ENCODE measurements at places on chromosomes 5 and 9. TPM values are rescaled to one million over a fixed set of nuclear protein-coding genes. Genes with fewer than 3 reads are reported as not detected.

- no peak for DNase-seq
These were observed 196.4 kb downstream of the NR3C1 start for GRCh38 chr5:143207058-143207457.

GRCh38 chr5:73998489-73998888 lies 372.5 kb downstream of the ARHGEF28 start:
- no peak for DNase-seq

- no peak for DNase-seq
These were observed 38.3 kb downstream of the SLC1A3 start for GRCh38 chr5:36644727-36645126.

- DNase-seq, result no peak
These were observed 316.1 kb downstream of the DMRT2 start for GRCh38 chr9:1366276-1366675.

DNA sequence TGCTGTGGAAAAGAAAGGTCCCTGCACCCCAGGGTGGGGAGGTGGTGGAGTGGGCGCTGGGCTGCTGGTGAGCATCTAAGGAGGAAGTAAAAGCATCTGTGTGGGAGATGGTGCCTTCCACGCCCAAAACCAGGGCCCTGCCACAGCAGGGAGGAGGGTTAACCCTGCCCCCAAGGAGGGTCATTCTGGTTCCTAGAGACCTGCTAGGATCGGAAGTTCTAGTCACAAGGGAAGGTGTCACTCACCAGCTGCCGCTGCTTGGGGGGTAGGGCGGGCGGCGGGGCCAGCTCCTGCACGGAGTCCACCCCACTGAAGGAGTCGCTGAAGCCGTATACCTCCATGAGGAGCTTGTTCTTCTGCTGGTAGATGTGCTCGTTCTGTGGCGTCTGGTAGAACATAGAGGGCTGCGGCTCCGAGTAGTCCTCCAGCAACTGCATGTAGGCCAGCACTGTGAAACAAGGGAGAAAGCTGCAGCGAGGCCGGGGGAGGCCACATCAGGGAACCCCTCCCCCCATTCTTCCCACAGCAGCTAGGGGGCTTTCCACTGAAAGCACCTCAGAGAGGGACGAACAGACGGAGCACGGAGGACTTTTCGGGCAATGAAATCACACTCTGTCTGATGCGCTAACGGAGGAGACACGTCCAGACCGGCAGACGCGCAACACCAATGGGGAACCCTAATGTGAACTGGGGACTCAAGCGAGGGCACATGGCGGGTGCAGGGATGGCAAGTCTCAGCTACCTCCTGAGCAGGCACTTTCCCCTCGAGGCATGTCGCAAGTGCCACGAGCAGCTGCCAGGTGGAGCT lies 76.4 kb downstream of the PRRT1B start:
- DNase-seq, result no peak

Gene EIF4EBP3
- 2.8 TPM for polyA plus RNA-seq

- no peak for DNase-seq
These were observed 3.3 kb upstream of the DCTN3 start for GRCh38 chr9:34623374-34624235.

GRCh38 chr5:178207183-178207916 lies 3.0 kb downstream of the HNRNPAB start:
- no peak for DNase-seq

DNA sequence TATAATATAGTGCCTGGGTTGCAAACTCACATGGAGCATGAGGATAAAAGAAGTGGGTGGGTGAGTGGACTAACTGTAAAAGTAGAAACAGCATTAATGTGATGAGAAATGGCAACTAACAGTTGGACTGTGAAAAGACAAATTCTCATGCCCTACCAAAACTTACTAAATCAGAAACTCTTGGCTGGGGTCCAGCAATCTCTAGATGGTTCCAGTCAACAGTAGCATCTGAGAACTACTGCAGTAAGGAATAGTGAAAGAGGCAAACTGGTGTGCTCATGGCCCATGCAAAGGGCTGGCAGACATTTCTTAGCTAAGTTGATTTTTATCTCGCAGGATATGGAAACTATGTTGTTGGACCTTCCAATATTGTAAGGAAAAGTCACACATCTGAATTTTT lies 150.3 kb downstream of the PIK3R1 start:
- DNase-seq, result no peak

DNA sequence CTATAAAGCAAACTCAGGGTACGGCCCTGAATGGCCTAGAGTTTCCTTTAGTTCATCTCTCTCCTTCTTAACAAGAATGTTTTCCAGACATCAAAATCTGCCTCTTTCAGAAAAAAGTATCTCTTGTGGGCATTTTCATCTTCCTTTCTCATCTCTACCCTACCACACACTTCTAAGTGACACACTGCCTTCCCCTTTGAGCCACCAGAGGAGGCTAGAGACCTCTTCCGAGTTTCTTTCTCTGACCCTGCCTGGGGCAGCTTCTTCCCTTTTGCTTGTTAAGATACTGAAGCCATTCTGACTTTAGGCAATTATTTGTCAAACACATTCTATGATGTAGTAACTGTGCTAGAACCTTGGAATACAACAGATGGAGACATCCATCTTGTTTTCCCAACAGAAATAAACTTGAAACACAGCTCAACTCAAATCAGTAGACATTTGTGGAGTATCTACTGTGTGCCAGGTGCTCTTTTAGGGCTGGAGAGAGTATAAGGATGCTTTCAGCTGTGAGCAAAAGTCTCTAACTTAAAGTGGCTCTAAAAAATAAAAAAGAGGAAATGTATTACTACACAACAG lies 8.6 kb upstream of the SV2C start:
- DNase-seq, result no peak

- no peak for DNase-seq
These were observed 154.0 kb downstream of the CDH6 start for GRCh38 chr5:31347552-31347905.

Gene SLC6A3
- polyA plus RNA-seq, result not detected

DNA sequence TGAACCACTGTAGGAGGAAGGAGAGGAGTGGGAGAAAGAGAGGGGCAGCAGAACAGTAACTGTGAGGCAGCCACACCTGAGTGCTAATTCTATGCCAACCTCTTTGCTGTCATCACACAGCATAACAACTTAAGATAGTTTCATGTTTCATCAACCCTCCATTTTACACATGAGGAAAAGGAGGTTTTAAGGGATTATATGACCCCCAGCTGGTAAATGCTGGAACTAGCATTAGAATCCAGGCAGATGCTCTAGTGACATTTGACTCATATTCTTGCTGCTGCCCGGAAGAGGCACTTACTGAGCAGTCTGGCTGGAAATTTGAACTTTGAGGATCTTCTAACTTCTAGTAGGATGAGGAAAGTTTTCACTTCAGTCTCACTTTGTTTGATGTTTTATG lies 24.1 kb upstream of the VLDLR start:
- no peak for DNase-seq

Gene HAVCR1
- 0.29 TPM for polyA plus RNA-seq

Gene MARVELD2
- 0.96 TPM for polyA plus RNA-seq

Gene CHSY3
- polyA plus RNA-seq, result 0.43 TPM
